Type B pancreatic cell (in vitro differentiated cells): ENCODE measurements at places on chromosomes 13 and 19. TPM values are rescaled to one million over a fixed set of nuclear protein-coding genes. Genes with fewer than 3 reads are reported as not detected.
A peak's percentile ranks its signal among the peaks of the same experiment; 100 is the strongest.

DNA sequence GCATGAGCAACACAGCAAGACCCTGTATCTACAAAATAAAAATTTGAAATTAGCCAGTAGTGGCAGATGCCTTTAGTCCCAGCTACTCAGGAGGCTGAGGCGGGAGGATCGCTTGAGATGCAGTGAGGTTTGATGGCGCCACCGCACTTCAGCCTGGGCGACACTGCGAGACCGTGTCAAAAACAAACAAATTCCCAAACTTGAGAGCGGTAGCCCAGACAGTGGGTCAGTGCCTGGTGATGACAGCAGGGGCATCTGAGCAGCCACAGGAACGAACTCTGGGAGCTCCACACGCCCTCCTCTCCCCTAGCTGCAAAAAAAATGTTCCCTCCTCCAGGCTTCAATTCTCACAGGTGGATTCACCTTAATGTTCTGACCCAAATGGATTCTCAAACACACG, 14.1 kb downstream of the ZNF490 start:
- no peak overlapping the region for H3K4me3 ChIP-seq
- peaks cover 15% of the 10 kb centered on the region for H3K36me3 ChIP-seq
- DNase-seq = peak; percentile 31
- no peaks in the 10 kb centered on the region for H3K4me1 ChIP-seq

DNA sequence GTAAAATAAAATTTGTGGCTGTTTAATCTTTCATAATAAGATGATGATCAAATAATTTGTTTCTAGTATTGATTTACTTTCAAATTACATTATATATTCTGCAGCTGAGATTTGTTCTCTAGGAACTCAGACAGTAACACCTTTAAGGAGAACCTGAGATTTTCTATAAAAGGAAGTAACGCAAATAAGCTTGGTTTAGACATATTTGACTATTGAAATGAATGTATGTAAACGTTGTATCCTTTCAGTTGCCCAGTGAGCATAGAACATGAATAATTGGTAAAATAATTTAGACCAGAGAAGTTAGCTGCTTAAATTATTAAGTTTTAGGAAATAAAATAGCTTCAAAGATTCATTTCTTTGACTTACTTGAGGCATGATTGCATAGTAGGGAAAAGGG, 3.1 kb downstream of the CDK8 start:
- H3K4me1 ChIP-seq = peaks cover 38% of the 10 kb centered on the region
- H3K27me3 ChIP-seq = no peaks in the 10 kb centered on the region
- H3K4me3 ChIP-seq = peak overlapping the region; percentile 40
- no peak overlapping the region for H3K27ac ChIP-seq
- no peaks in the 10 kb centered on the region for H3K36me3 ChIP-seq
- DNase-seq = no peak

DNA sequence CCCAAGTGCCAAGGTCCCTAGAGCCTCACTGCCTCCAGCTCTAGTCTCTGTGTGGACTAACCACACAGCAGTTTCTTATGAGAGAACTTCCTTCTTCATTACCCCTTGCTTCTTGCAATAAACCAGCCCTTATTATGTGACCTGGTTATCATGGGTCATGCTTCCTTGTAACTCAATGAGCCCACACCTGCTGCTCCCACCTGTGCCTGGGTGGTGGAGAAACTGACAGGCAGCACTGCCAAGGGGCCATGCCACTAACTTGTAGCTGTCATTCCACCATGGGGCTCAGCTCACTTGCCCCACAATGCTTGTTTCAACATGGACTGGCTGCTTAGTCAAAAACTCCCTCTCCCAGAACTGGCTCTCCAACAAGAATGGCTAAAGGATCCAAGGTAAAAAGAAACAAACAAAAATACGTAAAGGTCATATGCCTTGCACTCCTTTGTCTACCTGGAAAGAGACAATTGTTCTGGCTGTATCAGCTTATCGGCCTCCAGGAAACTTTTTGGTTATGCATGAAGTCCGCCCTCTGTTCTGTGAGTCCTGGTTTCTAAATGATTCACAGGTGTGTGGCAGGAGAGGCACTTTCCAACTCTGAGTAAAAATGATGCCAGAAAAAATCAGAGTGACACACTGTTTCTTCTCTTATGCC, 446.4 kb downstream of the COG6 start:
- DNase-seq = no peak
- no peaks in the 10 kb centered on the region for H3K36me3 ChIP-seq
- H3K27ac ChIP-seq = no peak overlapping the region

DNA sequence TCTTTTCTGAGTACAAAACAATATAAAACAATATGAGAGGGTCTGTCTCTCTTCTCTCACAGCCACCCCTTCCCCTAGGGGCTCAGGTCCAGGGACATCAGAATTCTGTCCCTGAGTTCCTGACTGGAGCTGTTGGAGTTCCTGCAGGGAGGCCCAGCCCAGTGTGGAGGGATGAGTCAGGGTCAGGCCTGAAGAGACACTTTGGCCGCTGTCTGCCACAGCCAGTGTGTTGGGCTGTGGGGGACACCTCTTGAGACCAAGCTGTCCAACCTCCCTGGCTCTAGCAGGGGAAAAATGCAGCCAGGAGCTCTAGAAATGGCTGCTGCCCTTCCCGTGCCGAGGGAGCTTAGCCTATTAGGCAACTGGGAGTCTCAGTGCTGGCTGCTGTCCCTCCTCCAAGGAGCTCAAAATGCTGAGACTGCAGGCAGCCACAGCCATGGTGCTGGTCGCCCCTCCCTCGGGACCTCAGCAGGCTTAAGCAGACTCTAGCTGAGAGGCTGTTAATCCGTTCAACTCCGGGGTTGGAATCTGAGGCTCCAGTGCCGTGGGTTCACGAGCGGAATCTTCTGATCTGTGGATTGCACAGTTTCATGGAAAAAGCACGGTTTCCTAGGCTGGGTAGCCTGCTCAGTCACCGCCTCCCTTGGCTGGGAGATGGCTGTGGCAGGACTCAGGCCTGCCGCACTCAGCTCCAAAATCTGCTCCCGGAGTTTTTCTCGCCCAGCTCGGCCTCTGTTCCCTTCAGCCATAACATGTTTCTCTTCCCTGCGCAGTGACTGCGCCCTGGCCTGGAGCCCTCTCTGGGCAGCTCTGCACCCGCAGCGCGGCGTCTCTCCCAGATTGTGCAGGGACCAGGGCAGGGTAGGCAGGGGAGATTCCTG, 3.8 kb upstream of the ZNF626 start:
- DNase-seq = no peak
- peaks cover 3% of the 10 kb centered on the region for H3K4me1 ChIP-seq
- peak overlapping the region; percentile 39 for H3K27ac ChIP-seq
- H3K27me3 ChIP-seq = no peaks in the 10 kb centered on the region
- peaks cover 9% of the 10 kb centered on the region for H3K36me3 ChIP-seq

- H3K27me3 ChIP-seq = peaks cover 2% of the 10 kb centered on the region
- DNase-seq = no peak
- no peaks in the 10 kb centered on the region for H3K4me1 ChIP-seq
- no peaks in the 10 kb centered on the region for H3K36me3 ChIP-seq
Observed at GRCh38 chr13:102277286-102277685, 124.6 kb downstream of the FGF14 start.

DNA sequence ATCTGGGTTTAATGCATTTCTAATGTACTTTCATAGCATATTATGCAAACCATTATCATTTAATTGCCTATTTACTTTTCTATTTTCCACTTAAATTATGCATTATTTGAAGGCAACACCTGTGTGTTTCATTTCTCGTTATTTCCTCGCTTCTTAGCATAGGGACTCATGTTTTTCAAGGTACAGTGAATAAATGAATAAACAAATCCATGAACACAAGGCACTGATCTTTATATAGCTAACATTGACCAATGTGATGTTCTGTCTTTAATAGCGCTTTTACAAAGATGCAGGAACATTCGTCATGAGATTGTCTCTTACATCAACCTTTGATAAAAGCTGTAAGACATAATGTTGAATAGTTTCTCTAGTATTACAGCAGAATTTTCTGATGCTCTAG, 121.2 kb downstream of the B3GLCT start:
- peaks cover 5% of the 10 kb centered on the region for H3K36me3 ChIP-seq
- no peak overlapping the region for H3K27ac ChIP-seq
- no peak overlapping the region for H3K4me3 ChIP-seq
- no peaks in the 10 kb centered on the region for H3K27me3 ChIP-seq
- DNase-seq = no peak

DNA sequence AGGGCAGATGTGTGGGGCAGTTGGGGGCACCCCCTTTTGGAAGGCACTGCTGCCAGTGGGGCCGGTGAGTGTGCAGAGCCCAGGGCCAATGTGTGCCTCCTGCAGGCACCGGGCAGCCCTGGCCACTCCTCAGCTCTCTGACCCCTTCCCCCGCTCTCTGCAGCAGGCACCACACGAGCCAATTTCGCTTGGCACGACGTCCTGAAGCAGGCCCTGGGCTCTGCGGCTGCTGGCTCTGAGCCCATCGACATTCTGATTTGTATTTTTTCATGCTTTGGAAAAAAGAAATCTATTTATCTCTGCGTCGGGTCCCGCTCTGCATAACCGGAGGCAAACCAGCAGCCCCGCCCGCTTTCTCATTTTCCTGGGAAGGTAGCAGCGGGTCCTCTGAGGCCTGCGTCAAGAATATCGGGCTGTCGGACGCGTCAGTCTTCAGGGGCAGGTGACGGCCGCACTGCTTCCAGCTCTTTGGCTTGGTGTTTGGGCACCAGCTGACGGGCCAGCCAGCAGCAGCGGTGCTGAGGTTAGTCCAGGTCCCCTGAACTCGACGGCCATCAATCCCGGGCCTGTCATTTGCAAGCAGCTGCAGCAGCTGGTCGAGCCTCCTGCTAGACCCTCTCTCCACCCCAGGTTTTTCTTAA, 134.3 kb downstream of the KDM4B start:
- H3K4me1 ChIP-seq = no peaks in the 10 kb centered on the region
- H3K27ac ChIP-seq = peak overlapping the region; percentile 43
- H3K27me3 ChIP-seq = no peaks in the 10 kb centered on the region
- H3K36me3 ChIP-seq = peaks cover 28% of the 10 kb centered on the region

- no peak overlapping the region for H3K27ac ChIP-seq
- H3K4me1 ChIP-seq = no peaks in the 10 kb centered on the region
- H3K36me3 ChIP-seq = peaks cover 12% of the 10 kb centered on the region
- H3K27me3 ChIP-seq = no peaks in the 10 kb centered on the region
- H3K4me3 ChIP-seq = no peak overlapping the region
- DNase-seq = no peak
Observed at GRCh38 chr13:60026286-60026685, 137.4 kb downstream of the DIAPH3 start.

Gene CGB3
- 6.1 TPM in 1 of 2 replicates, not detected in the other for total RNA-seq

Gene SLITRK6
- total RNA-seq = 13.0 and 14.5 TPM in 2 replicates

Gene CGB1
- not detected in 2 replicates for total RNA-seq

Gene CILP2
- 0.74 and 3.2 TPM in 2 replicates for total RNA-seq
